ENCODE measurements at places on chromosomes 5 and 9. TPM values are rescaled to one million over a fixed set of nuclear protein-coding genes. Genes with fewer than 3 reads are reported as not detected.

The GRXCR2 gene
- not detected for total RNA-seq

The TUSC1 gene
- total RNA-seq, result 0.52 TPM

The CCDC187 gene
- total RNA-seq, result 0.10 TPM

The SPARC gene
- total RNA-seq, result 110 TPM

The ENTREP1 gene
- total RNA-seq, result not detected

The SLC6A7 gene
- total RNA-seq, result 0.10 TPM

The PCDHGA1 gene
- total RNA-seq, result not detected

The SLC46A2 gene
- total RNA-seq, result 0.94 TPM

The CAMK4 gene
- 89.3 TPM for total RNA-seq

The FAM78A gene
- total RNA-seq, result 32.3 TPM

The COL23A1 gene
- total RNA-seq, result 0.10 TPM
